ENCODE measurements at places on chromosomes 12 and 14. TPM values are rescaled to one million over a fixed set of nuclear protein-coding genes. Genes with fewer than 3 reads are reported as not detected.
A peak's percentile ranks its signal among the peaks of the same experiment; 100 is the strongest.

DNA sequence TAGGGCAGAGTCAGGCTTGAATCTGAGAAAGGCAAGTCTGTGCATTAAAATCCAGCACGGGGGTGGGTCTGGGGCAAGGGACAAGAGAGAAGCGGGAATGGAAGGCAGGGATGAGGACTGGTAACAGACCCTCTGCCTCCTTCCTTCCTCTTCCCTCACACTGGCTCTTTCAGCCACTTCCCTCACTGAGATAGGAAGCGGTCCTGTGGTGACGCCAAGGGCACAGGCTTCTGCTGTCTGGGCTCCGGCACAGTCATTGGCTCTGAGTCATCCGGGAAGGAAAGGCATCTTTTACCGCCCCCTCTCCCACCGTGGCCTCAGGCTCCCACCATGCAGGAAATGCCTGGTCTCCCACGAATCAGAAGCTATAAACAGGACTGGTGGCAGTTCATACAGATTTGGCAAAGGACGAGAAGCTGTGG is 70.2 kb downstream of the ETV6 start:
- peak; percentile 82 for DNase-seq

- DNase-seq: no peak
Observed at GRCh38 chr12:93568091-93568490, 4.4 kb upstream of the SOCS2 start.

DNA sequence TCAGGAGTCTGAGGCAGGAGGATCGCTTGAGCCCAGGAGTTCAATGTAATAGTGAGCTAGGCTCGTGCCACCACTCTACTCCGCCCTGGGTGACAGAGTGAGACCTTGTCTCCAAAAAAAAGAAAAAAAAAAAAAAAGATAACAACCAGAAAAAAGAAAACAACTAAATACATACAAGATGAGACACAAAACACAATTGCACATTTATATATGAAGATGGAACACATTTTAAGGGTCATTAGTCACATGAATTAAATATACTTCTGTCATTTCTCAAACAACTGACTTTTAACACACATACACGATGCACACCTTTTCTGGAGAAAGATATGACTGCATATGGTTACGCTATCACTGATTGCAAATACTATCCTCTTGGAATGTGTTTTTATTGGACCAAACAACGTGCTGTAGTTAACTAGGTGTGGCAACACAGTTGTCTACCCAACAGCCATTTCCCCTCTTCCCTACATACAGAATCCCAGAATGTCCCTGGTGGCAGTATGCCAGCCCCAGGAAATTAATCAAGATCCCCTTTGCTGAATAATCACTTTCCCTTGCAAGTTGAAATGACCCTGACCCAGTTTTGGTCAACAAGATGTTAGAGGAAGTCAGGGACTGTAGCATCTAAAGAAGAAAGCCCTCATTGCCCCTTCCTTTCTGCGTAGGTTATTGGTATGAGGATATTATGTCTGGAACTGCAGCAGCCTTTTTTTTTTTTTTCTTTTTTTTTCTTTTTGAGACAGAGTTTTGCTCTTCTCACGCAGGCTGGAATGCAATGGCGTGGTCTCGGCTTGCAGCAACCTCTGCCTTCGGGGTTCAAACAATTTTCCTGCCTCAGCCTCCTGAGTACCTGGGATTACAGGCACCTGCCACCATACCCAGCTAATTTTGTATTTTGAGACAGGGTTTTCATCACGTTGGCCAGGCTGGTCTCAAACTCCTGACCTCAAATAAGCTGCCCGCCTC is 5.6 kb upstream of the MYL6B start:
- DNase-seq: no peak

Gene MANSC1
- polyA plus RNA-seq: 4.2 TPM

- no peak for DNase-seq
Observed at GRCh38 chr14:29815016-29815674, 112.5 kb downstream of the PRKD1 start.

Gene TAS2R7
- polyA plus RNA-seq: not detected

DNA sequence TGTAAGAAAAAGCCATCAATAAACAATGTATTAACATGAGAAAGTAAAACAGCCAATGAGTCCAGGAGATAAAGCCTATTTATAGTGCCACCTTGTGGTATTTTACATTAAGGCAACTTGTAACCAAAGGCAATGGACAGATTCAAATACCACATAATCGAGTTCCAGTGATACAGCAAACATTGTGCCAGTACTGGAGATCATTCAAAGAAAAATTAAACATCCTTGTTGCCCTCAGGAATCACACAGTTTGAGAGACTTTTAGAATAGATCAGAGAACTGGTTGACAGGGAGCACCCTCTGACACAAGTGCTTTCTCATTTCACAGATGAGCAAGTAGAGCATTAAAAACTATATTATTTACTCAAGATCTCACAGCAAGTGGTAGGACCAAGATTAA is 98.1 kb downstream of the DDHD1 start:
- DNase-seq: peak; percentile 42

Gene GLIPR1L2
- 0.21 TPM for polyA plus RNA-seq

GRCh38 chr12:106445959-106446358 is 88.4 kb downstream of the POLR3B start:
- no peak for DNase-seq

GRCh38 chr12:51953864-51954263 is 2.4 kb downstream of the ACVR1B start:
- DNase-seq: no peak

GRCh38 chr12:115149279-115149678 is 465.3 kb upstream of the TBX3 start:
- peak; percentile 11 for DNase-seq

Gene LMNTD1
- polyA plus RNA-seq: 0.57 TPM

DNA sequence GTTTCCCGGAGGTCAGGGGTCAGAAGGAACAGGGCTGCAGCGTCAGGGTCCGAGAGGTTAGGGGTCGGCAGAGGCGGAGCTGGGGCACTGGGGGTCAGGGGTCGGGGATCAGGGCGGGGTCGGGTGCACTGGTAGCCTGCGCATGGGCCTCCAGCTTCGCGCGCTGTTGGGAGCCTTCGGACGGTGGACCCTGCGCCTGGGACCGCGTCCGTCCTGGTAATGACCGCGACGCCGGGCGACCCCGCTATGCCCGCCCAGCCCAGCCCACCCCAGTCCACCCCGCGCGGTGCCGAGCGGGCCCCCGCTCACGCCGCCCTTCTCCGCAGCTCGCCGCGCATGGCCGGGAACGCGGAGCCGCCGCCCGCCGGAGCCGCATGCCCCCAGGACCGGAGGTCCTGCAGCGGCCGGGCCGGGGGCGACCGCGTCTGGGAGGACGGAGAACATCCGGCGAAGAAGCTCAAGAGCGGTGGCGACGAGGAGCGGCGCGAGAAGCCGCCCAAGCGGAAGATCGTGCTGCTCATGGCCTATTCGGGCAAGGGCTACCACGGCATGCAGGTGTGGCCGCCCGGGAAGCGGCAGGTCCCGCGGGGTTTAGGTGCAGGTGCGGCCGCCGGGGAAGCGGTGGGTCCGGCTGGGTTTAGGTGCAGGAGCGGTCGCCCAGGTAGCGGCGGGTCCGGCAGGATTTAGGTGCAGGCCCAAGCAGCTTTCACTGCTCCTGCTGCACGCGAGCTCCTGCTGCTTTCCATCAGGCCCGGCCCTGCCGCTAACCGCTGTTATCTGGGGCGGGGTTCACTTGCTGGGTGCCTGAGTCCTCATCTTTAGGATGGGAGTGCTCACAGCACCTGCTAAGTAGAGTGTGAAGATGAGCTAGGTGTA is 743 bp downstream of the PUS1 start:
- DNase-seq: no peak

- no peak for DNase-seq
Observed at GRCh38 chr12:66217342-66217917, 28.4 kb downstream of the IRAK3 start.

DNA sequence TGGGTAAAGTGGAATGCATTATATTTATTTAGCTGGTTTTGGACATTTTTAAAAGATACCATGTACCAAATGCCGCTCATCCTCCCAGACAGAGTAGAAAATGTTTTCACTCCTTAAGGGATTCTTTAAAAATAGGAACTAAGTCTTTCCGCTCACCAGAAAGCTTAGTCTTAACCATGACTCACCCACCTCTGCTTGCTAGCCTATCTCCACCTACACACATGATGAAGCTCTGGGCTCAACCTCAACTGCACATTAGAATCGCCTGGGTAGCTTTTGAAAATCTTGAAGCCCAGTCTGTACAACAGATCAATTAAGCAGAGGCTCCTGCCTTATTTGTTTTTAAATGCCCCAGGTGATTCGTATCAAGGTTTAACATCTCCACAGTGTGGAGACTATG is 260.5 kb downstream of the NEDD1 start:
- no peak for DNase-seq

DNA sequence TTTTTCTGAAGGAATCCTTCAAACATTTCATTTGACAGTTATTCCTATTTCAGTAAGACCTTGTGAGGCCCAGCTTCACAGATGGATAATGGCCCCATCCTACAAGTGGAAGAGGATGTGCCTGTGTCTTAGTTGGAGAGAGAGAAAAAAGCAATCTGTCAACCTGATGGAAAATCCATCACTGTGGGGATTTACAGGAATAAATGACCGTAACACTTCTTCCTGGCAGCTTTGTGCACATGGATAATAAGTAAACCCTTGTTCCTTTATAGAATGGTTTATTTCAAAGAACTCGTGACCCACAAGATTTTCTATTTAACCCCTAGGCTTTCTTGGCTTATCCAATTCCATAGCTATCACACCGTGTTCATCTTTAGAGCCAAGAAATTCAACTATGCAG is 121.4 kb upstream of the PCED1B start:
- DNase-seq: no peak

DNA sequence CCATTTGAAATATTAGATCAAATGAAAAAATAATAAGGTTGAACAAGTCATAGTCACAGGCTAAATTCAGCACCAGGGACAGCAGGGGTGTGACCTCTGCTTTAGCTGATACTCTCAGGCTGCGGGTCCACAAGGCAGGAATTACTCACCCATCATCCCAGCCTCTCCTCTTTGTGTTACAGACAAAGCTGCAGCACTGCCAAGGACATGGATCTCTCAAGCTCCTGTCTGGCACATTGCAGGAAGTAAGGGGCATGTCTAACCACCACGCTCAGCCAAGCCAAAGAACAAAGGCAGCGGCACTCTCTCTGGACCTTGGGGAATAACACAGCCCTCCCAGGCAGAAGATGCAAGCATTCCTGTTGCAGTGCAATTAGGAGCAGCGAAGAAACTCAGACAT is 783.8 kb downstream of the VRK1 start:
- no peak for DNase-seq

Data from AG04450 (cell line).